H7 (cell line): ENCODE measurements at places on chromosomes 11 and 22.

DNA sequence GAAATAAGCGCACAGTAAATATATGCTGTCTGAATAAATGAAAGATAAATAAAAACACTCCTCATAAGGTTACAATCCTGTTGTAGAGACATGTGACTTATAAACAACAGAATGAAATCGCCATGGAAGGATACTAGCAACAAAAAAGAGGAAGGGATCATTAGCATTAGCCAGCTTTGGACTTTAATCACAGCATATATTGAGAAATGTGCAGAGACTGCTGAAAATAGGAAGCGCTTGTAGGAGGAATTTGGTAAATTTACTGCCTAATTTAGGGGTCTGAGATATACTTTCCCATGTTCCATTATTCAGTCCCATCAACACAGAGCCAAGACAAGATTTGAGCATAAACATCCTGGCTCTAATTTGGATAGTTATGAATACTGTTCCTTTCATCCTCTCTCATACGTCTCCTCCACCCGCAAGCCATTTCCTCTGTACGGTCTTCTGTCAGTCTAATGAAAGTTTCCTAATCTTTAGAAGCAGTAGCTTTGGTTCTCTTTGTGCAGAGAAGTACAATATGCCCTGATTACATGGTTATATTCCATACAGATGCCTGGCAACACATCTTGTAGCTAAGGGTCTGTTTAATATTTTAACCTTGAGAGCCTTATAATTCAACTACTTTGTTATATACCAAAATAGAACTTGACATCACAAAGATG lies 37.1 kb upstream of the AKIP1 start:
- no peak for DNase-seq

GRCh38 chr22:45553351-45554039 lies 50.8 kb downstream of the FBLN1 start:
- DNase-seq: peak; percentile 96

DNA sequence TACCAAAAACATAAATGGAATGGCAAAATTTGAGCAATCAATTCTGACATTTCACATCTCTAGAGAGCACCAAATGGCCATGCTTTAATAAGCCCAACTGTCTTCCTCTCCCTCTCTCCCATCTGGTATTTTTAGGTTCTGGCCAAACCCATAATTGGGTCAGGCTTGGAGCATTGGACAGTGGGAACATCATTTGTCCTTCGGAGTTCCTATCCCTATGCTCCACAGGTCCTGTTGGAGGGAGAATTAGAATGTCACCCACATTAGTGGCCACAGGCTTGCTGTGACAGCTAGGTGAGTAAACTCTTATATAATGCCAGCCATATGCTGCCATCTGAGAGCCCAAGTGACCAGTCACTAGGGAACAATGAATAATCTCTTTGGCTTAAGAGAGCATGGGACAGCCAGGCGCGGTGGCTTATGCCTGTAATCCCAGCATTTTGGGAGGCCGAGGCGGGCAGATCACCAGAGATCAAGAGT lies 251.0 kb upstream of the CCDC90B start:
- DNase-seq: no peak

DNA sequence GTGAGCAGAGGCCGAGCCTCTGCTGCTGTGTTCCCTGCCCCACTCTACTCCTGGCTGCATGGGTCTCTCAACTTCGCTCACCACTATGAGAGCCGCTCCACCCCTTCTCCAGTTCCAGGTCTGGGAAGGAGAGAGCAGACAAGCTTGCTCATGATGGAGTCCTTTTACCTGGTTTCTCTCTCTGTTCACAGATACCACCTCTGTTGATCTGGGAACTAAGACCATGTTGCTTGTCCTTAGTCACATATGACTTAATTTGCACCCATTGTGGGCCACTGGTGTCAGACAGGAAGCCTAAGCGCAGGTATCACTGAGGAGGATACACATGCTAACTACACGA lies 26.8 kb downstream of the MCM5 start:
- DNase-seq: no peak

DNA sequence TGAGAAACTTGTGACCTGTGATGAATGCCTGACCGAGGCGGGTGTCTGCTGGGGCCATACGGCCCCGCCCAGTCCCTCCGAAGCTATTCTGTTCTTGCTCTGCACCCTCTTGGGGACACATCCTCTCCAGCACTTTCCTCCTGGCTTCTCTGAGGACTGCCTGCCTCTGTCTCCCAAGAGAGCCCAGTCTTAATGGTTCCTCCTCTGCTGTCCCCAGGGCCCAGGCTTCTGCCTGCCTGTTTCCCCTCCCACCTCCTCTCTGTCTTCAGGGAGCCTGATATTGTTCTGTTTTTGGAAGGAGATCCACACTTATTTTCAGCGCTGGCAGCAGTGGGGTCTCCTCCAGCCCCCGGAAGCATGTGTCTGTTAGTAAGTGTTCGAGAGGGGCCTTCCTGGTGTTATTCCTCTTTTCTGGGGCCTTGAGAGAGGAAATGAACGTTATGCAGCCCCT lies 18.7 kb downstream of the SYNGR1 start:
- DNase-seq: peak; percentile 30

- no peak for DNase-seq
These were observed 39.8 kb upstream of the PRSS23 start for GRCh38 chr11:86760577-86760976.

- DNase-seq: no peak
These were observed 1.0 kb downstream of the RIC3 start for GRCh38 chr11:8167796-8168195.

GRCh38 chr22:44855855-44856254 lies 103.5 kb downstream of the ARHGAP8 start:
- DNase-seq: no peak

GRCh38 chr22:46065691-46066454 lies 84.5 kb upstream of the PPARA start:
- no peak for DNase-seq

DNA sequence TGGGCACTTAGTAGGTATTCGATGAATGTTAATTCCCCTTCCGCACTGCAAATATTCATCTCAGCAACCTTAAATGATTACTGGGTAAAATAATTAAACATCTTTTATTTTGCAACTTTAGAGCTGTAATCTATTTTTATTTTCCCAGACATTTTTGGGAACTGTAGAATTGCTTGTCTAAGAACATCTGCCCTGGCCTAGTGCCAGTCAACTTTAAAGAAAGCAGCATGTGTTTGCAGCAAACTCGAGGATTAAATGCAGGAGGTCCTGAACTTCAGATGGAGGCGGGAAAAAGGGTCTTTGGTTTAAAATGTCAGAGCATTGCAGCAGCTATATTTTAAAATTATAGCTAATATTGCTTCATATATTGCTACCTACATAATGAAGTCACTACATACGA lies 190.0 kb downstream of the PGR start:
- no peak for DNase-seq

DNA sequence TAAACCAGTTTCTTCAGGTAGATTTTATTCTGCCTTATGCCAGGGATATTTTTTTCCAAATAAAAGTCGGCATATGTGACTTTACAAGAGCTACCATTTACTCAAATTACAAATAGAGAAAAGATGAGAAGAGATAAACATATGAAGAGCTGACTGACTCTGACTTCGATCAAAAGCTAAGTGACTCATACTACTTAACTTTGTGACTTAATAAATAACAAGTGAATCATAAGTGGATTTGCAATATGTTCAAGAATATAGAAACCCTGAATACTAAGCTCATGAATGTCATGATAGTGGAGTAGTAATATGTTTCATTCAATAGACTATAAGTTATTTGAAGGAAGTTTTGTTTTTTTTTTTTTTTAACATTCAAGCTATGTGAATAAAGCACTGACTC lies 130.5 kb upstream of the ANO3 start:
- no peak for DNase-seq

DNA sequence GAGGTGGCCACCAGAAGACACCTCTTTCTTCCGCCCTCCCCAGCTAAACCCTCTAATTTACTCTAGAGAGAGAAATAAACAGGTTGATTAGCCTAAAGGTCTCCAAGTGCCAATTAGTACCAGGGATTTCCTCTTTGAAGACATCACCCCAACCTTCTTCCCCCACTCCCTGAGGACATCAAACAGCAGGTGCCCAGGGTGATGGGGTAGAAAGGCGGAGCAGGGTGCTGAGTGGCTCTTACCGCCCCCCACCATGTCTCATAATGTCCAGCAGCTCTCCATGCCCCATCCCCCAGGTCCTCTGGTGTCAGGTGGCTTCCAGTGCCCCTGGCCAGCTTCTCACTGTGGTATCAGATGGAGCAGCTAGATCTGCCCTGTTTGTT lies 5.3 kb upstream of the GNAZ start:
- no peak for DNase-seq

- peak; percentile 99 for DNase-seq
These were observed at the start of gene RHOG for GRCh38 chr11:3840870-3841425. Gene RHOG, minus strand, starts transcription at chr11:3840959. Its CDS starts 12,821 bp downstream, at chr11:3828138.

- peak; percentile 72 for DNase-seq
These were observed 13.0 kb upstream of the CXCR5 start for GRCh38 chr11:118870396-118871343.

DNA sequence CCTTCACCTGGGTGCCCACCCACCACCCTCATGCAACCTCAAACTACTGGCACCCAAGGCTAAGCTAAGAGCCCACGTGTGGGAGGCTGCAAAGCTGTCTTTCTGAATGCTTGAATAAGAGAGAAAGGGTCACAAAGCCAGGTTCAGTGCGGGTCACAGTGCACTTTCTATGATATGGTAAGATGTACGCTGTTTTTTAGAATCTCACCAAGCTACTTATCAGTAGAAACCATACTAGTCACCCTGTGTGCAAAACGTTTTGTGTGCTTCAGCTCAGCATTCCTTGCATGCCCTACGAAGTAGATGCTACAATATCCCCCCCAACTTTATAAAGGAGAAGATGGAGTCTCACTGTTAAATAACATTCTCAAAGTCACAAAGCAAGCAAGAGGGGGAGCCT lies 14.9 kb downstream of the P2RX3 start:
- DNase-seq: no peak

DNA sequence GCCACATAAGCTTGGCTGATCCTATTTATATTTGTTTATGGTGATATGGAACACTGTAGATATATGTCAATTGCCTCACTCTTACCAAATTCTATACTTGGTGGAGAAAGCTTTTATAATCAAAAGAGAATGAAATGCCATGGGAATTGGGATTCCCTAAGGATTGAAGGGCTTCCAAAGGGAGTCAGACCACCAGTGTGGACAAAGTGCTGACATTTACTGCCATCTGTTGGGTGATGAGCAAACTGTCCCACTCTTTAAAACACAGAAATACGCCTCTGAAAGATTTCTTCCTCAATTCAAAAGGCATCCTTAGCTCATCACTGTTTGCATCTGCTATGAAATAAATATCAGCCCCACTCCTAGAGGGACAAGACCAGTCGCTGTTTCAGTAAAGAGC lies 7.1 kb downstream of the SLC1A2 start:
- peak; percentile 57 for DNase-seq

DNA sequence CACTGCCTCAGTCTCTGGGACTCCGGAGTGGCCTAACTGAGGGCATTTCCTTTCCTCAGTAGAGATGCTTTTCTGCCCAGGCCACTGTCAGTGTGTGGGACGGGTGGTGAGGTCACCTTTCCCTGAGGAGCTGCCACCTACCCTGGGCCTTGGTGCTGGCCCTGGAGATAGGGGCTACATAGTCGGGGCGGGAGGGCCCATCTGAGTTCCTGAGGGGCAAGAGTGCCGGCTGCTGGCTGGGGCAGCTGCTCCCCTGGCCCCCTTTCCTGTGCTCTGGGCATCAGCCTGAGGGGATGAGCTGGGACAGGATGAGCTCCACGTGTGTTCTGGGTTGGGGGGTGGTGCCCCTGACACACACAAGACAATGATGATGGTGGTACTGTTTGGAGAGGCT lies 5.4 kb downstream of the KCNC1 start:
- DNase-seq: no peak

- no peak for DNase-seq
These were observed 73.3 kb downstream of the CWF19L2 start for GRCh38 chr11:107384144-107384852.

GRCh38 chr11:38547462-38547861 lies 1949.4 kb upstream of the RAG2 start:
- DNase-seq: no peak

- DNase-seq: no peak
These were observed 49.4 kb upstream of the CCDC90B start for GRCh38 chr11:83335446-83336070.

DNA sequence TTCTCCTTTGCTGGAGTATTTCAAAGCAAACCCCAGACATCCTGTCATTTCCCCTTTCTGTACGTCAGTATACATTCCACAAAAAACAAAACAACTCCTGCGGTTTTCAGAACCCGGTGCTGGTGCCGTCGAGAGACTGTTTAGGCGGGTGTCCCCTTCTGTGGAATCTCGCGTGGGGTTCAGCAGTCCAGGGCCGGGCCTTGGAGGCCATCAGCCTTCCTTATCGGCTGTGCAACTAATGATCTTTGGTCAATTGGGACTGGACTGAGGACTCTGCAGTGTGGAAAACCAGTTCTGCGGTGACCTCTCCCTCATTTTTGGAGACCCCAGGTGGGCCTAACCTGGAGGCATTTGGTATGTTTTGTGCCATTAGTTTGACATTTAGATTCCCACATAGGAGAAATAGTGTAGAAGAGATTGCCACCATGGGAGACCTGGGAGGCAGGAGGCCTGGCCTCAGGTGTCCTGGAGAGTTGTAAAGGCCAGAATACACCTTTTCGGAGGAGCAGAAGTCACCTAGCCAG lies 84.4 kb downstream of the TBC1D22A start:
- no peak for DNase-seq

GRCh38 chr22:20089226-20089976 lies 9.4 kb downstream of the DGCR8 start:
- DNase-seq: no peak

DNA sequence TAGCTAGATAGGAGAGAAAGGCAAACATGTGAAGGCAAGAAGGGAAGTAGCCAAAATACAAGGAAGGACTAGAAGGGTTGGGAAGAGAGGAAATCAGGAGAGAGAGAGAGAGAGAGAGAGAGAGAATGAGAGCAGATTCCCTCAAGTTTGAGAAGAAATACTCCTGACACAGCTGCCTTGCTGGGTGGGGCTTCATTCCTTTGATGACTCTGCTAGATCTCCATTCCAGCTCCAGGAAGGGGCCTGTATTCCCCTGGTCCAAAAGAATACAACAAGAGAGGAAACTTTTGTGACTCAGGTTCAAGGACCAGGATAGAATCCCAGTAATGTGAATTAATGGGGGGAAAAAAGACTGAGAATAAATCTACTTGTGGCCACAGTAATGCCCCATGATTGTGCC lies 62.9 kb upstream of the SPON1 start:
- DNase-seq: no peak

- DNase-seq: no peak
These were observed 18.4 kb downstream of the CUL5 start for GRCh38 chr11:108027057-108027456.

DNA sequence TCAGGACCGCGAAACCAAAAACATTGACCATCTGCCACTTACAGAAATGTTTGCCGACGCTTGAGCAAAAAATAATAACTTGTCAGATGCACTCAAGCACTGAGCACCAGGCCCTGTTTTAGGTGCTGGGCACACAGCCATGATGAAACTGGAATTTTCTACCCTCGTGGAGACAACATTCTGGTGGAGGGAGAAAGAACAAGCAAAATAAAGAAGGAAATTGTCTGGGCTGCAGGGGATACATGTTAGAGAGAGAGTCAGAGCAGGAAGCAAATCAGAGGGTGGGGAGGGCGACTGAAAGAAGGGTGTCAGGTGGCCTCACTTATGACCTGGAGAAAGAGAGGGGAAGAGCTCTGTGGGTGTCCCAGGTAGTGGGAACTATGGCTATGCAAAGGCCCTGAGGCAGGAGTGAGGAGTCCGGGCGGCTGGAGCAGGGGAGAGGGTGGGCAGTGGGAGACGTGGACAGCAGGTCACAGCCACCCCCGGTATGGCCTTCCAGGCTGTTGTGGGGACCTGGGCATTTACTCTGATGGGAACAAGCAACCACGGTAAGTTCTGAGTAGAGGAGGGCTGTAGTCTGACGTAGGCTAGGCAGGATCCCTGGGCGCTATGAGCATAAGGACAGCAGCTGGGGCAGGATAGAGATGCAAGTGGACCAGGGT lies 78.8 kb downstream of the MYEOV start:
- peak; percentile 9 for DNase-seq
